ENCODE measurements at places on chromosomes 2 and 18.

DNA sequence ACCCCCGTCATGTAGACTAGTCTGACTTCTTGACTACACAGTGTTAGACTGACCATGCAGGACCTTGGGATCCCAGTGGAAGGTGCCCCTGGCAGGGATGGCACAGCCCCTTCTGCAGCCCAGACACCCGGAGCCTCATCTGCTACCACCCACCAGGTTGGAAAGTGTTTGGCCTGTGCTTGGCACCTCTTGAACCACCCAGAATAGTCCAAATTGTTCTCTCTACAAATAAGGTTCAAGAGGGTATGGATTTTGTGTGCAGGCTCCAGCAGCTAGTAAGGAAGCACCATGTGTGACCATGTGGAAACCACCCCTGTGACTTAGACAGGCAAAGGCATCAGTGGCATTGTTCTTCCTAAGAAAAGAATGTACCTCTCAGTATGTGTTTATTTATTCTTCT lies 18.4 kb downstream of the L3MBTL4 start:
- no peak for DNase-seq

DNA sequence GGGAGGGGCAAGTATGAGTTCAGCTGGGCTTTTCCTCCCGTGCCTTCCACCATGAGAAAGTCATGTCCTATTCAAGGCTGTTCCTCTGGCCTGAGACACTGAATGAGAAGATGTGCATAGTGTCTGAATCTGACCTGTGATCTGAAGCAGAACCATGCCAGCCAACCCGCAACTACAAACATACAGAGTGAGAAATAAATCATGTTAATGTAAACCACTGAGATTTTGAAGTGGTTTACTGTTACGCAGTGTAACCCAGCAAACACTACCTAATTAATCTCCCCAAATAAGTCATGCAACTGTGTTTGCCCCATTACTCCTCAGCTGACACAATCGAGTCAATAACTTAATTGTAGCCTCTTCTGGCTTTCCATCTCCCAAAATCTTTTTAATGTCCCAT lies 49.2 kb downstream of the METTL4 start:
- DNase-seq: no peak

- no peak for DNase-seq
Measured at GRCh38 chr18:71942433-71942832, 601.7 kb downstream of the CBLN2 start.

DNA sequence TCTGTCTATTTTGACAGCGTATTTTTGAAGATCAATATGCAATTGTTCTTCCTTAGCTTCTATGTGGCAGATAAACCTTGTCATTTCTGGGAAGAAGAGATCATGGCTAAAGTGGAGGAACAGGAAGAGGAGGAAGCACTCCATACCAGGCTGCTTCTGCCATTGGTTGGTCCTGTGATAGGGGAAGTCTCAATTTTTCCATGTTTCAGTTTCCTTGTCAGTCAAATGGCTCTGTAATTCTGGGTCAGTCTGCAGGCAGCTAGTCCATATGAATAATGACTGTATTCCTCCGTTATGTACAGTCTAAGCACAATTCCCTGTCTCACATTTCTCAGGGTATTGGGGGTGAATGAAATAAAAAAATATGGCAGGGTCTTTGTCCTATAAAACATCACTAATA lies 277.6 kb upstream of the CXCR4 start:
- no peak for DNase-seq

DNA sequence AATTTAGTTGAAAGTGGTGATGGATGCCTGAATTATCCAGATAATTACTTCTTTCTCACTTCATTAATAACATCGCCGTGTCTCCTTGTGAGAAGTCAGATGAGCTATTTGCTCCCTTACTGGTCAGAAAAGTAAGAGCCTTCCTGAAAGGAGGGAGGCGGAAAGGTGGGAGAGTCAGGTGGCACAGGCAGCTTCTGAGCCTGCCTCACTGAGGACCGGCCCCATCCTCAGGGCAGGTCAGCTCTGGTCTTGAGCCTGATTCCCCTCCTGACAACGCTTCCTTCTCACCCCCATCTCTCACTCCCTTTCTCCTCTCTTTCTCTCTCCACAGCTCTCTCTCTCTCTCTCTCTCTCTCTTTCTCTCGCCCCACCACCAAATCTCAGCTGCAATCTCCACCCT lies 10.1 kb upstream of the APOB start:
- DNase-seq: no peak

- DNase-seq: no peak
Measured at GRCh38 chr18:73156117-73156516, 288.3 kb upstream of the NETO1 start.

DNA sequence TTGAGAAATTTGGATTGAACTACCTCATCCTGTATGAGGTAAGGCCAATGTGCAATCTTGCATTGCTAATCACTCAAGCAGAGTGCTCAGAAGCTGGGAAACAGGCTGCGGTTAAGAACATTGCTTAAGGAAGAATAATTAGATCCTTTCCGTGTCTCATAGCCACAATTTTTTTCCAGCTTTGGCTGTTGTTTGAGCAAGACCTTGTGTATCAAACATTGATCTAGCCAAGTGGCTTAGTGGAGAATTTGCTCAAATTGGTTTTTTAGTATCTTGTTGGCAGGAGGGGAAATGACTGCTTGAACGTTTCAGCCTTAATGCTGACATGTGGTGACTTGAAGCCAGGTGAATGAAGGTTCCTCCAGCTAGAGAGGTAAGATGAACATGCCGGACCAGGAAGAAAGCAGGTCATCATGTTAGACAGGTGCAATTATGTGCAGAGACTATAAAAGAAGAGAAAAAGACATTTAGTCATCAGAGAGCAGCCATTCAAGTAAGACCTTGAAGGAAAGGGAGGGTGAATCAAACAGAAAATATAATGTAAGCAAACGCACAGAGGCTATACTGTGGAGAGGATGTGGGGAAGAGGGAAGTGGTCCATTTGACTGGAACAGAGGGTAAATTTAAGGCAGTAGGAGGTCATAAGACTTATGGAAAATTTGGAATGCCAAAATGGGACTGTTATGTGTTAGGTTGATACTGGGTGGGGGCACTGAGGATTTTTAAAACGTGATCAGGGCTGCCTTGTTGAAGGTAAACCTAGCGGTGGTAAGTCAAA lies 98.9 kb upstream of the CYP1B1 start:
- DNase-seq: peak; percentile 71

DNA sequence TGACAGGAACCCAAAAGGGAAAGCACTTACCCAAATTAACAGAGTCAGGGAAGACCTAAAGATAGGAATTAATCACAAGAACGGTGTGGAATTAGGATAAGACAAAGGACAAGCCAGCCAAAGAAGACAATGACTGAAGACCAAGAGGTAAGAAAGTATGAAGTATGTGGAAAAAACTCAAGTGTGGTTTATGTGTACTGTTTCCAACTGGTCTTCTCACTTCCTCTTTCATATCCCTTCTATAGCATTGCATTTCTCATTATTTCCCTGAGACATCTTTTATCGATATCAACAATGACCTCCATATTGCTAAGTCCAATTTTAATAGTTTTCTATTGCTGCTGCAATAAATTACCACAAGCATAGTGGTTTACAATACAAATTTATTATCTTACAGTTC lies 313.5 kb upstream of the SLC39A10 start:
- DNase-seq: no peak

DNA sequence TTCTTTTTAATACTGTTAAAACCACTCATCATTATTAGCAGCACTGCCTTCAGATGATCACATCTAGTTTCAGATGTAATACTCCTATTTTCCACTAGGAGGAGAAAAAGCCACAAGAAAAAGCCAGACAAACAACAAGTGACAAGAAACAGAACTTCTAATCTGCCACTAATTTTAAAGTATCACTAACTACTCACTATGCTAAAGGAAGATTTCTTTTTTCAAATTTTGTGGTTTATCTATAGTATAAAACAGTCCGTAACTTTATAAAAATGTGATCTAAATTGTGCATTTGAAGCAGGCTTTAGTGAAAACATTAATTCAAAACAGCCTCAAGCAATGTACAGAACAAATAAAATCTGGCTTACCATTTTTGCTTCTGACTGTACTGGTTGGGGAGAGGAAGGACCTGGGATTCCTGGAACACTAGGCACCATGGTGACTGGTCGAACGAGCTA lies 56.8 kb downstream of the ATF2 start:
- DNase-seq: no peak

- DNase-seq: peak; percentile 80
Measured at GRCh38 chr2:160492401-160493226, 993 bp downstream of the RBMS1 start.

DNA sequence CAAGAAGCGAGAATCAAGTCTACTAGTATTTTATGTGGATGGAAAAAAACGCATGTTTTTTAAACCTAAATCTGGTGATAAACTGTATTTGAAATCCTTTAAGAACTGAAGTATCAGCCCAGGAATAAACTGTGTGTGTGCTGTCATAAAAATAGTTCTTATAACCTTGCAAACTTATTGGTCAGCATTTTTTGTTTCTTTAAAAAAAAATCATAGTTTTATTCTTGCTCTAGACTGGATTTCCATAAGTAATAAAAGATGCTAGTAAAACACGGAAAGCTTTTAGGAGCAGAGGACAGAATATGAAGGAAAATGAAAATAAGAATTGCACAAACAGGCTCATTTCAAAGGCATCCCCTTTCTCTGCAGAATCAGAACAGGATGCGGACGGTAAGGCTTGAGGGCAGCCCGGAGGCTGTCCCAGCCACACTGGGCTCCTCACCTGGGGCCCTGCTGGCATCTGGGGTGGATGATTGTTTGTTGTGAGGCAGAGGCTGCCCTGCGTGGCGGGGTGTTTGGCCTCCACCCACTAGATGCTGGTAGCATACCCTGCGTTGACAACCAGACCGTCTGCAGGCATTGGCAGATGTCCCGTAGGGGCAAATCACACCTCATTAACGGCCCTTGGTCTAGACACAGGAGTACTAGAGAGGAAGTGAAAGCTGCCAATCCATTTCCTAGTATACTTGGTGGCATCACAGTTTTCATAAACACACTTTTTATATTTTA lies 52.5 kb downstream of the MBP start:
- DNase-seq: no peak

- DNase-seq: no peak
Measured at GRCh38 chr2:161417438-161418274, 1.6 kb downstream of the TBR1 start.

DNA sequence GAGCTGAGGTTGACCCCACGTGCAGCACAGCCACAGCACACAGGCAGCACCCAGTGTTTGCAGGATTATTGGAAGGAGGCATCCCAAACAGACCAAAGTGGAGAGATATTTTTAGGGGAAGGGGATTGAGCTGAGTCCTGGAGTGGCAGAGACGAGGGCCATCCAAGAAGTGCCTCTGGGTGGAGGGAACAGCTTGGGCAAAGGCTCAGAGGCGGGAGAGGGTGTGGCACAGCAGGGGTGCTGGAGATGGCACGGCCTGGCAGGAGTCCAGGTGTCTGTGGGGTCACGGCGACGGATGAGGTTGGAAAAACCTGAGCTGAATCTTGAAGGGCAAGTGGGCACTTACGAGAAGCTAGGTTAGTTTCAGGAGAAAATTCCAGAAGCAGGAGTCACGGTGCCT lies 60.6 kb downstream of the INHBB start:
- DNase-seq: no peak

GRCh38 chr2:68828887-68829708 lies 42.1 kb downstream of the BMP10 start:
- DNase-seq: peak; percentile 97

DNA sequence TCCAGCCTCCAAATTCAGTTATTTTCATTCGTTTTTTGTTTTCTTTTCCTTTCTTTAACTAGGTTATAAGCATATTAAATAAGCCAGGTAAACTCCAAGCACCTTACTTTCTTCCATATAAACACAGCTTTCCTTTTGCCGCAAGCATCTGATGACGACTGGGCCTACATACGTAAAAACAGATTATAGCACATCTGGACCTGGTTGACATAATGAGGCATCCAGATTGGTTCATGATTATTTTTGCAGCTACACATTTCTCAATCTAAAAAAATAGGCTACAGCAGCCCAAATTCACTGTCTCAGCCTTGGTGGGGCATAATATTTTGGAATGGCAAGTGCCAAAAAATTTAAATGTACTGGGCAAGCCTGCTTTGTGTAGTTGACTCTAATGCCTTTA lies 7.7 kb downstream of the CYP1B1 start:
- no peak for DNase-seq

- peak; percentile 12 for DNase-seq
Measured at GRCh38 chr2:45637440-45637839, 14.0 kb upstream of the PRKCE start.

- DNase-seq: peak; percentile 97
Measured at GRCh38 chr2:64359892-64360657, 93.9 kb upstream of the LGALSL start.

- DNase-seq: peak; percentile 52
Measured at GRCh38 chr2:181371782-181372645, 85.2 kb upstream of the ITGA4 start.

DNA sequence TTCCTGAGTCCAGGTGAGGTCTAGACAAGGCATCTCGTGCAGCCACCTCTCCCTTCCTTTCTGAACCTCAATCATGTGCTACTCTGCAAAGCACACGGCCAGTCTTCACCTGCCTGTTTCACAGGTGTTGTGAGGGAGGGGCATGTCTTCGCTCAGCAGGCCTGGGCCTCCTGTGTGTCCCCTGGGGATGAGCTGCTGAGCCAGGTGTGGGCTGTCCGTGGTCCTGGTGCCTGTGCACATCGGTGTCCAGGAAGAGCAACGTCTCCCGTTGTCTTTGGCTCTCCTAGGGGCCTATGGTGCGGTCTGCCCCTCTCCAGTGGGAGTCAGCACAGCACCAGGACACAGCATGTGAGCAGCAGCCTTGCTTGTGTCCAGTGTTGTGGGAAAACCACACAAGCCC lies 16.7 kb downstream of the ARHGEF4 start:
- no peak for DNase-seq

DNA sequence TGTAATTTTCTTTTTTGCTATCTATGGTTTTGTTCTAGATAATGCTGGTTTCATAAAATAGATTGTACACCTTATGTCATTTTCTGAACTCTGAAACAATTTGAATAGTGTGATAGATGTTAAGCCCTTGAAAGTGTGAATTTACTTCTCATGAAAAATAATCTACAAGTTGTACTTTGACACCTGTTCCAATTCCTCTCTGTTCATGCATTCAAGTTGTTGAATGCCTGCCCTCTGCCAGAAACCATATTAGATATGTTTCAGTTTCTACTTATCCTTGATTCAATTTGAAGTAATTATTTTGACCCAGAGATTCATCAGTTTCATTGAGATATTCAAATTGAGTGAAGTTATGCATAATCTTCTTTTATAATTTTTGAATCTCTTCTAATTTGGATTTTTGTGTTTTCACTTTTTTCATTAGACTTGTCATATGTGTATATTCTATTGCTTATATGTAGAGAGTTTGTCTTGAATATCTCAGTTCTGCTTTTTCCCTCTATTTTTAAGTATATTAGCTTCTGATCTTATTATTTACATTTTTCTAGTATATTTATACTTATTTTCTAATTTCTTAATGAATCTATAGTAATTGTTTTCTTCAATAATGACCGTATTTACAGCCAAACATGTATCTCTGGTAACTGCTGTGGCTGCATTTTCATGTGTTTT lies 143.3 kb upstream of the TACR1 start:
- no peak for DNase-seq

All from MG63 (cell line).